ENCODE measurements at places on chromosomes 4 and X.

DNA sequence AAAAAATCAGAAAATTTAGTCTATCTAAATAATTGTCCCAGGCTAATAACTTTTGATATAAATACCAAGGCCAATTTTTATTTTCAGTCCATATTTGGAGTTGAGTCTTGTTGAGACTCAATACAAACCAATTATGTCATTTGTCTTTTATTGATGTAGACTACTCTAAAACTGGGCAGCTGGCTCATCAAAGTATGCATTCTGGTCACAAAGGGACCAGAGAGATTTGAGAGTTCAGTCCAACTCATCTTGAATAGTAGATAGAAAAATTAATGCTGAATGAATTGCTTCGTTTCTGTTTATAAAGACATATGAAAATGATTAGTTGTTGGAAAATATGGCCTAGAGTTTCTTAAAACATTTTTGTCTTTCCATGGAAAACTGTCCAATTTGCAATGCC is 412.5 kb upstream of the KLHL4 start:
- peak; percentile 37 for DNase-seq

DNA sequence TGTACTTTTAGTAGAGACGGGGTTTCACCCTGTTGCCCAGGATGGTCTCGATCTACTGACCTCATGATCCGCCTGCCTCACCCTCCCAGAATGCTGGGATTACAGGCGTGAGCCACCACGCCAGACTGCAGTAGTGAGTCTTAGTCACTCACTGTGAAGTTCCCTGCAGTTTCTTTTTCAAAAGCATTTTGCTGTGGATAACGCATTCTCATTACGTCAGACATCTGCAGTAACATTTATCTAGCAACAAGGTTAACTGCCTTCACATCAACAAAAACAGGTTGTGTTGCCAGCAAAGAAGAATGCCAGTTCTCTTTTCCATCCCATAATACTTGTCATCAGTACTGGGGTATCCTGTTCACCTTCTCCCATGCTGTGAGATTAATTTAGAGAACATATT is 164.6 kb downstream of the DHRSX start:
- no peak for DNase-seq

DNA sequence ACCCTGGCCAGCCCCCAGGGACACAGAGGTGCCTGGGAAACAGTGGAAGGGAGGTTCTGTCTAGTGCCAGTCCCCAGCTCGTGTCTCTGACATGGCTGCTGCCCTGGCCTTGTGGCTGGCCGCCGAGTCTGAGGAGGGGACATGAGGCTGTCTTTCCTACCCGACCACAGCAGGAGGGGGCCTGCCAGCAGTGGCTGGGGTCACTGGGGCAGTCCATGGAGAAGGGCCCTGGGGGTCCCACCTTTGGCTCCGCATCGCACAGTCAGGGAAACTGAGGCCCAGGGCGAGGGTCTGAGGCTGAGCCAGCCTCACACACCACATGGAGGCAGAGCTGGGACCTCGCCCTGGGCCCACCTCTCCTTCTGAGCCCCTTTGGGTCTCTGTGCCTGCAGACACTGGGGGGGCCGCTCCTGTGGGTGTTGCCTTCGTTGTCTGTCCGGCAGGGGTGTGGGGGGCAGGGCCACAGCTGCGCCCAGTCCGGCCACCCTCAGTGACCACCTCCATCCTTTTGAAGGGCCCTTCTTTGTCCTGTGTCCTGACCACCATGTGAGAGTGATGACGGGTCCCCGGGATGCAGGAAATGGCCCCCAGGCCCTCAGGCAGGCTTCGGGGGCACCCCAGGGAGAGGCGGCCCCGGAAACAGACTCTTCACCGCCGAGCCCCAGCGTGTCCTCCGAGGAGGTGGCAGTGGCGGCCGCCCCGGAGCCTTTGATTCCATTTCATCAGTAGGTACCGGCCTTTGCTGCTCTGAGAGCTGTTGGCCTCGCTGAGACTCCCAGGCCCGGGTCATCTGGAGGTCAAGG is 17.6 kb downstream of the SH3TC1 start:
- no peak for DNase-seq

GRCh38 chr4:183399616-183400015 is 44.8 kb upstream of the CDKN2AIP start:
- DNase-seq, result no peak

DNA sequence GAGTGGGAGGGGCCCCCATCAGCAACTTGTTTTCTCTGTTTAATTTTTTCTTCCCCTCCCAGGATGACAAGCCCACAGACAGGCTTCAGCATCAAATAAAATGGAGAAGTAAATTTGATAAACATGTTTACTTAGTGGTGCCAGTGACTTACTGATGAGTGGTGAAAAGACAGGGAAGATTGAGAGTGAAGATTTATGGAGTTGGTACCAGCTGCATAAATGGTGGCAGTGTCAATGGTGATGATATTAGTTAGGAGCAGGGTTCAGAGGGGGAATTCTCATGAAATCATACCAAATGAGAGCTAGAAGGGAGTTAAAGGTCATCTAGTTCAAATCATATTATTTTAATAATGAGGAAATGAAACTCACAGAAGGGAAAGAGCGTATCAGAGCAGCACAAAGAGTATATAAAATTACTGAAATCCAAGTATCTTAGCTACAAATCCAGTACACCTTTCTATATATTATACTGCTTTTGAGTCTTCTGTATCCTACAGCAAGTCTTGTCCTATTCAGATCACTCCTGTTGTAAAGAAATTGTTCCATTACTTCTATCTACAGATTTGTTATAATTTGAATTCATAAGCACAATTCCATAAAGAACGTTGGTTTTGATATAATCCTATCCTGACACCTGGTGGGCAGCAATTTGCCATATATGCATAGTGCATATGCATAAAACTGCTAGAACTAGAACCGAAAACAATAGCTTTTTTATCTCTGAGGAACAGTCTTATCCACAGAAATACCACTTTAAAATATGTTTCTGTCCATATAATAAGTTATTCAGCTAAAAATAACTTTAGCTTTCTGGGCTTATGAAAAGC is 5.0 kb downstream of the P2RY10 start:
- peak; percentile 1 for DNase-seq

DNA sequence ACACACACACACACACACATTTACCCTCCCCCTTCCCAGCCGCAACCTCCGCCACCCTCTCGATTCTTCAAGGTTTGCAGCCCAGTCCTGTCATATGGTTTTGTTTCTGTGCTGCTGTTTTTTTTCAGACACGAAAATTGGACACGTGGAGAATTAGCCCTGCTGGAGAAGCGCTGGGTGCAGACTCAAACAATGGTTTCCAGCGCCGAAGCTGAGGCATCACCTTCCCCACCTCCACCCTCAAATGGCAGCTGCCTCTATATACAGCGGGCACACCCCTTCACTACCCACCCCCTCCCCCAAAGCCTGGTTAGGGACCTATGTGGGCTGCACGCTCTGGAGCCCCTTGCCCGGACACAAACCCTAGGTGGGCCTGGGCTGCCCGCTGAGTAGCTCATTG is 87.9 kb downstream of the BCOR start:
- no peak for DNase-seq

- no peak for DNase-seq
These were observed 15.8 kb downstream of the DCTD start for GRCh38 chr4:182901337-182901736.

GRCh38 chr4:119010909-119011606 is 122.4 kb downstream of the SYNPO2 start:
- no peak for DNase-seq

- peak; percentile 57 for DNase-seq
These were observed 552 bp downstream of the ADH5 start for GRCh38 chr4:99088023-99088449.

- DNase-seq, result no peak
These were observed 941.5 kb downstream of the DMD start for GRCh38 chrX:32269866-32270265.

GRCh38 chr4:24693636-24694035 is 101.7 kb upstream of the SOD3 start:
- DNase-seq, result no peak

DNA sequence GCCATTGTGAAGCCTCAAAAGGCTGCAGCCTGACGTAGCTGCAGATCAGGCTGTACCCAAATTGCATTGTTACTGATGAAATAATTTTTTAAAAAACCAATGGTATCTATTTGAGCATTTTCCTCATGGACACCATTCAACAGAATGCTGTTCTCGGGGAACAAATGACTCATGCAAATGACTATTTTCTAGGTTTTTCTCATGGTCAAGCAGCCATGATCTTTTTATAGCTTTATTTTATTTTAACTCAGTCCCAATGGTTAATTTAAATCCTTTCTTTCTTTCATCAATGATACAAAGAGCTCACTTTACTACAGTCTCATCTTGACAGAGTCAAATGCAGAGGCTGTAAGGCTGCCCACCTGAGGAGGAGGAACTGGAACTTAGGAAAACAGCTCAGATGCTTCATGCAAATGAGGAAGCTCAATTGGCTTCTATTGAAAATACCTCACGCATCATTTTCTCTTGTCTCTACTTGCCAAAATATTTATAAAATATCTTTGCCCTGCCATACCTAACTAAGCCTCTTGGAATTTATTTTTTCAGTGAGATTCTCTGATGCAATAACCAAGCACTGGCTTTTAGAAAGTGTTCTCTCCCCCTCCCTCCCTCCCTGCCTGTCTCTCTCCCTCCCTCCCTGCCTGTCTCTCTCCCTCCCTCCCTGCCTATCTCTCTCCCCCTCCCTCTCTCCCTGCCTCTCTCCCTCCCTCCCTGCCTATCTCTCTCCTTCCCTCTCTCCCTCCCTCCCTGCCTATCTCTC is 81.0 kb downstream of the SORBS2 start:
- DNase-seq, result no peak

DNA sequence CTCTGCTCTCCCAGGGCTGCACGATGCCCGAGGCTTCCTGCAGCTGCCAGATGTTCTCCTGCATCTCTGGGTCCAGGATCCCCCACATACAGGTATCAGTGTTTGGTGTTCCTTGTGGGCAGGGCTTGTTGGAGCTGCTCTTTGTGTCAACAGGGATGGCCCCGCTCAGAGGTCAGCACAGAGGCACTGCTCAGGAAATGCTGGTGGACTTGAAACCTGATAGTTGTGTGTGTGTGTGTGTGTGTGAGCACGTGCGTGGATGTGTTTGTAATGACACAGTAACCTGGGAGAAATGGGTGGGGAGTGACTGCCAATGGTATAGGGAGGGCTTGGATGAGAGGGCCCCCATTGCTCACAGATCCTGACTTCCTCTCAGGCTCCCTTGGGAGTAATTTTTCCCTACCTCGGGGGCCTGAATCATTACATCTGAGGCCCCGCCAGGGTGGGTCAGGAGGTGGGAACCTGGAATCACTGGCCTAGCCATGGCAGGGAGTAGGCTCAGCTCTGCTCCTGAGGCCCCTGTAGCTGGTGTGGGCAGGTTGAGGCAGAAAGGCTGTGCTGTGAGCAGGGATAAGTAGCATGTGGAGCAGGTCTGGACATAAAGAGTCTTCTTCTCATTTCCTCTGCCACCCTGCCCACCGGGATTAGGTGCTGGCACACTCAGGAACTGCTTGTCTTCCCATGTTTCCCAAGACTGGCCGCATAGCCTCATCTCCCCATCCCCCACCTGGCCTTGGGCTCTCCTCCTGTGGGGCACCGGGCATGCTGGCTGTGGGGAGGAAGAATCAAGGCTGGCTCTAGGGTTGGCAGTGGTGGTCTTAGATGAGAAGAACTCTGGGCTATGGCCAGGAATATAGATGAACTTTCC is 2.5 kb upstream of the EFNB1 start:
- DNase-seq, result no peak

DNA sequence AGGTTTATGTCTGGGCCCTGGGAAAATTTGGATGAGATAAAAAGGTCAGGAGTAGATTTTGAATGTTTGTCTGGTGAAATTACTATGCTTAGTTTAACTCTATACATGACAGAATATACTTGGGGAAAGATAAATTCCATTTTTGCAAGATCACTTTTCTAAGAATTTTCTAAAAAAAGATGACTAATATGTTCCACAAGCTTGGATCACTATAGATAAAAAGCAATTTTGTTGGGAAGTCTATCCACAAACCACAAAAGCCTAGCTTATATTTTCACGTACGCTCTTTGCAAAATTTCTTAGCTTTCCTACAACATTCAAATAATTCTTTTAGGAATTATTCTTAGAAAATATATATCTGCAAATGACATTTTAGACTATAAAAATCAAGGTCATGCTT is 20.6 kb upstream of the COQ2 start:
- DNase-seq, result no peak

- peak; percentile 56 for DNase-seq
These were observed 3.4 kb upstream of the PCDH7 start for GRCh38 chr4:30716681-30717207.

DNA sequence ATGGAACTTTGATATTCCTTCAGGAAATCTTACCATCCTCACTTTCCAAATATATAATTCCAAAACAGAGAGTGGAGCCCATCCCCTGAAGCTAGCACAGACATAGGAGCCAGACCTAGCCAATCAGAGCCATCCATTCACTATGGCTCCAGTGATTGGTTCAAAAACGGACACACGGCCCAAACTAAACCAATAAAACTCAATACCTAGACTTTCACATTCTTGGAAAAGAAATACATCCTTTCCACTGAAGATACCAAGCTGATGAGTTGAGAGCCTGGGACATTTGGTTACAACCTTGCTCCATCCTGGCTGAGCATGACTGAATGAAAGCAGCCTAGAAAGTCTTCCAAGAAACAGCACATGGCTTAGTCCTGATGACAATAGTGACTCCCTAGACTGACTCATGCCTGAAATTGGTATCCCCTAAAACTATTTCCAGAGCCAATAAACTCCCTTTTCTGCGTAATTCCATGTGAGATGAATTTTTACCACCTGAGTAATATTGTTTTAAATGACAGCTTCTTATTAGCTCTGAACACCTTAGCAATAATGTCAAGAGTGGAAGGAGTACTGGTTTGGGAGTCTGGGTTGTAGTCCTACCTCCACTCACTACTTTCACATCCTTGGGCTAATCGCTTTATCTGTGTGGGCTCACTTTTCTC is 189.6 kb upstream of the LNX1 start:
- DNase-seq, result no peak

DNA sequence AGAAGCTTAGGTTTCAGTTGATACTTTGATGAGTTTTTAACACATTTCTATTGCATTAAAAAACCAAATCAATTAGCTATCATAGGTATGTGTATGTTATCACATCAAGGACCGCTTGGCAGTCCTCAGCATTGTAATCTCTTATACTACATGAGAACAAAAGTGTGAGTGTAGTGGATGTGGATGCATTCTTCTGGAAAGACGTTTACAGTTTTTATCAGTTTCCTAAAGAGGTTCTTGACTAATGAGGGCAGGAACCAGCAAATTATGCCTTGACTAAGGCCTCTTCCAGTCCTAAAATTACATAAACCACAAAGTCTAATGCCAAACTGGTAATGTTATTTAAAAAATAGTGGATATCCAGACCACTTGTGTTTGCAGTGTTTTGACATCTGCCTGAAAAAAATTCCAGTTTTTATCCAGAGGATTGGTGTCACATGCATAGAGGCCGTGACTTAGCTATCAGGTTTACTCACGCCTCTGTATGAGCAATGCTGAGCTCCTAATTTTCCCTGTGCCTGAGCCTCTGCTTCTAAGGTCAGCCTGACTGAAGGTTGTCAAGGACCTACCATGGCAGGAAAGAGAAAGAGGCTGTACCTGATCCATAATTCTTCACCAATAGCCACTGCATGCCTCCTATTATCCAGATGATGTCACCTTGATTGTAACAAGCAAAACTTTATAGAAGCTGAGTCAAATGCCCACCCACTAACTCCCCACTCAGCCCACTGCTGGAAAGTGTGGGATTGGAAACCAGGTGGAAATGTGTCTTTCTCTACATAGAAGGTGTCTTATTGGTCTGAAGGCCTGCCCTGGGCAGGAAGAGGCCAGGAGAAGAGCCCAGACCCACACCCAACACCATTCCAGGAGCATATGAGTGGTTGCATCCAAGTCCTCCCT is 68.7 kb downstream of the ENPP6 start:
- no peak for DNase-seq

- no peak for DNase-seq
These were observed 1.9 kb downstream of the PHOX2B start for GRCh38 chr4:41746440-41747229.

- DNase-seq, result peak; percentile 33
These were observed 490.9 kb upstream of the INTU start for GRCh38 chr4:127141856-127142255.
